ENCODE measurements at places on chromosomes 1 and 21.

DNA sequence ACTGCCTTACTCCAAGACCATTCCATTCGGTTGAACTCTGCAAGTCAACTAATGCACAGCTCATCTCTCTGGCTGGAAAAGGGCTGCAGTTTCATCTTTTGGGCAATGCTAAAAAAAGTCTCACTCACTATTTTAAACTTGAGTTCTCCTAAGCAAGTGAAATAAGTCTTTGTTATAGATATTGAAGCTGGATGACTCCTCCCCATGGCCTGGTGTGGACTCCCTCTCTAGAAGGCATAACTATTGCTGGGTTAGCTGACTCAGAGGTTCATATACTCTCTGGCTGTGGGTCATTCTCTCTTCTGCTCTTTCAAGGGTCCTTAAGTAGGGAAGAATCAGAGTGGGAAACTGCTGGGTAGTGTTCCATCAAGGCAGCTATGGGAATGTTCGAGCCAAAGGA, 88.0 kb downstream of the XCL2 start:
- no peak for DNase-seq

GRCh38 chr21:22657781-22658180, 1659.6 kb downstream of the NCAM2 start:
- DNase-seq, result no peak

DNA sequence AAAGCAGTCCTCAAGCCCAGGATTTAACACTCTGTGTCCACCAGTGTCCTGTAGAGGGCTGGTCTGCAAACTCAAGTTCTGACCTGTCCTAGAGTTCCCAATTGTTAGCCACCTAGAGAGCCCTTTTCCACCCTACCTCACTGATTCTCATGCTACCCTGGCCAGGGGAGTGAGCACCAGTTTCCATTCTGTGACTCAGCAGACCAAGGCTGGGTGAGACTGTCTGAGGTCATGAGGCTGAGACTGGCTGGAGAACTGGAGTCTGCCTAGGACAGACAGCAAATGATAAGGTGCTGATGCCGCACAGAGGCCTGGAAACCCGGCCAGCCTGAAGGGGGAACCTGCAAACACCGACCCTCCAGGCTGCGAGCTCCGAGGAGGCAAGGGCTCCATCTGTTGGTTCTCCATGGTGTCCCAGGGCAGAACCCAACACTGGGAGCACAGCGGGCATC, 13.7 kb downstream of the GLIS1 start:
- no peak for DNase-seq

DNA sequence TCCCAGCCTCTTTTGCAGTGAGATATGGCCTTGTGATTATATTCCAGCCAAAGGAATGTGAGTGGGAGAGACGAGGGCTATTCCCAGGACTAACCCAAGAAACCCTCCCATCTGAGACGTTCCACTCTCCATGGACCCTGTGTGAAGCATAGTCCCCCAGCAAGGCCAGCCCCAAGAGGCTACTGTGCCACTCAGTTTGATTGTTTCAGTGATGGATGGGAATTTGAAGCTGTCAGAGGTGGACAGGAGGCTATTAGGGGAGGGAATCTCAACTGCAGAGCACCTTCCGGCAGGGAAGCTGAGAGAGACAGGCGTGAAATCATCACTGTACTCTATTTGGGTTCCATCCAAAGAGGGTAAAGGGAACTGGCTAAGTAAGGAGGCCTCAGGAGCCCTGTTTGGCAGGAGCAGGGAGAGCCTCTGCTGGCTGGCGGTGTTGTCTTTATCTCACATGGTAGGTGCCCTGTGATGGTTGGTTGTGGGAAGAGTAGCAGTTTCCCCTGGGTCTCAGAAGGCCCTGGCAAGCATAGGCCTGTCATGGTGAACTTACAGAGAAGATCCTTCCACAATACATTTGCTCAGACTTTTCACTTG, 3.4 kb upstream of the TEX35 start:
- no peak for DNase-seq

- no peak for DNase-seq
Observed at GRCh38 chr21:30391492-30392025, 4.3 kb upstream of the KRTAP13-1 start.

- DNase-seq, result no peak
Observed at GRCh38 chr1:35644204-35644603, 2.9 kb upstream of the PSMB2 start.

DNA sequence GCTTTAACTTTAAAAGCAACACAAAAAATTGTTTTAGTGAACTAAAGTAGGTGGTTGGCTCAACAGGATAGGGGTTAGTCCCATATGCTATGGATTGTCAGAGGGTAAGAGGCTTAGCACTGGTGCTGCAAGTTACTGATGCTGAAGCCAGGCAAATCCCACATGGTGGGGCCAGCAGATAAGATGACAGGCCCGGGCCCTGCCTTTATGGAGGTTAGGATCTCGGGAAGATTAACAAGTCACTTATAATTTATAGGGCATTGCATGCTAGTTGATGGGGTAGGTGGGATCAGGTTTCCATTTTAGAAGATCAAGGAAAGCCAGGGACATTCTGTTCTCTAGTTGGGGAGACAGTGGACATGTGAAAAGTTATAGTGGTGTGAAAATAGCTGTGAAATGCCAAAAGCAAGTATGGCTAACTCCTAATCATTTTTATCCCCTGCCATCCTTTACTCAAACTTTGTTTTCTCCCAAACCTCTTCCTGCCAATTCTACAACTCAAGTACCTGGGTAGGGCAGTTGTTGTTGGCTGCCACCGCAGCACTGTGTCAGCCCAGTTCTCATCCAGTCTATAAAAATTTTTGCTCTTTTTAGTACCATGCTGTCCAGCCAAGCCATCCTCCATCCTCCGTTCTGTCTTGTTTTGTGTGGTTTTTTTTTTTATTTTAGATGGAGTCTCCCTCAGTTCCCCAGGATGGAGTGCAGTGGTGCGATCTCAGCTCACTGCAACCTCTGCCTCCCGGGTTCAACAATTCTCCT, 10.3 kb downstream of the CHAF1B start:
- DNase-seq, result no peak

DNA sequence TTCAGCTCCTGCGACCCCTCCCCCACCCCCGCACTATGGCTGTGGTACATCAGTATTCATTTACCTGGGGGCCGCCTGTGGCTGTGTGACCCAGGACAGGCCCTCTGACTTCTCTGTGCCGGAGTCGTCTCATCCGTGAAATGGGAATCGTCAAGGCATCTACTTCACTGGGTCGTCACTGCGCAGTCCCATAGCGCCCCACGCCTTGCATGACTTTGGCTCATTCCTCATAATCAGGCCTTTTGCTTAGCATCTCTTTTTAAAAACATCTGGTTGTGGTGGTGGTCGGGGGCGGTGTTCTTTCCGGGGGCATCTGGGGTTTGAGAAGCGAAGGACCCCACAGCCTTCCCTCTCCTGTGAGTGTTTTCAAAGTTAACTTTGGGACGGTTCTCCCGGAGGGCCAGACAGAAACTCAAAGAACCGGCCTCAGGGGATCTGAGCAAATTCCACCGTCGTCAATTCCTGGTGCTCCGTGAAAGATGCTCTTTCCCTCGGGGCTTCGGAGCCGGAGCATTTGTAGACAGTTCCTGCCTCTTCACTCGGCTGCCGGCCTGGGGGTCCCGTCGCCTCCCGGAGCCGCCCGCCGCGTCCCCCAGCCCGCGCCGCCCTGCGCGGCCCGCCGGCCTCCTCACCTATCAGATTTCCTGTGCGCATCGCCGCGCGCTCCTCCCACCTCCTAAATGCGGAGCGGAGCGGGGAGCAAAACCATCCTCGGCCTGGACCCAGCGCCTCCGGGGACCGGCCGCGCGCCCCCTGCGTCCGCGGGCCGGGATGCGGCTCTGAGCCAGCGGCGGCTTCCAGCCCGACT, at the start of gene B3GALT5:
Gene B3GALT5 (plus strand): TSS at position 708 of the 808 bp plus-strand sequence. CDS start 47,620 bp downstream, outside the sequence.
- no peak for DNase-seq

DNA sequence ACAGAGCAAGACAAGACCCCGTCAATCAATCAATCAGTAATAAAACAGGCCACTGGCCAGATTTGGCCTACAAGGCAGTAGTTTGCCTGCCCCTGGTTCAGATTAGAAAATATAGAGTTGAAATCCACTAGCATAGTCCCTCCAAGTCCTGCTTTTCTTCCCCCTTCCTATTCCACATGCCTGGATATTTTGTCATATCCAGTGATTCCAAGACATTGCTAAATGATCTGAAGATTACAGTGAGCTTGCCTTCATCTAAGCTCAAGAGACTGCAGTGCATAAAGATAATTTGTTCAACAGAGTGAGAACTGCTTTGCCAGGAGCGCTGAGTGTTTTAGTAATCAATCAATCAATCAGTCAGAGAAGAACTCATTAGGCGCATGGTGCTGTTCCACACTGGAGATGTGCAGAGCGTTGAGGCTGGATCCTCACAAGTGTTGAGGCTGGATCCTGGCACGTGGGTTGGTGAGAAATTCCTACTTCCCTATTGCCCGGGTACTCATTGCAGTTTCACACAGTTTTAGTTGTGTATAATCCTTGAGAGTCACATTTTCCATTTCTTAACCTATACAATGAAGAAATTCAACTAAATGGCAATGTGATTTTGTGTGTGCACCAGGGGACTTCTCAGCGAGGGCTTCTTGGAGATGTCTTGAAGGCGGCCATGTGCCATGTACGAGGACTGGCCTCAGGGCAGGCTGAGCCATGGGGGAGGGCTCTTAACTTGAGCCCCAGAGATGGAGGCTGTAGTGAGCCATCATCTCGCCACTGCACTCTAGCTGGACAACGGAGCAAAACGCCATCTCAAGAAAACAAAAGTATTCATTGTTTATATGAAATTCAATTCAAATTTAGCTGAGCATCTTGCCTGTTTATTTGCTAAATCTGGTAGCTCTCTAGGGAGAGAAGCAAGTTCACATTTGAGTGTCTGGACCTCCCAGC, 76.3 kb downstream of the TOMM20 start:
- no peak for DNase-seq

GRCh38 chr1:1338278-1338677, 7.2 kb downstream of the TAS1R3 start:
- DNase-seq, result no peak

DNA sequence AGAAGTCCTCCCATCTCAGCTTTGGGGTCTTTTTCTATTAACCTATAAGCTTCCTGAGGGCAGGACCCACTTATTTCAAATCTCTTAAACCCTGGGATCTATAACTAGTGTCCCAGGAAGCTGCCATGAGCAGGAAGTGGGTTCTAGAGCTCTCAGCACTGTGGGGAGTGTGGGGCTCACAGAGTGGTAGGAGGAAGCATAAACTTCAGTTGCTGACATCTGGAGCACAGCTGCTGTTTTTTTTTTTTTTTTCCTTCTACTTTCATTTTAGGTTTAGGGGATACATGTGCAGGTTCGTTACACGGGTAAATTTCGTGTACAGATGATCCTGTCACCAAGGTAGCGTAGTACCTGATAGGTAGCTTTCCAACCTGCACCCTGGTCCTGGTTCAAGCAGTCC, 59.3 kb downstream of the AK4 start:
- no peak for DNase-seq

DNA sequence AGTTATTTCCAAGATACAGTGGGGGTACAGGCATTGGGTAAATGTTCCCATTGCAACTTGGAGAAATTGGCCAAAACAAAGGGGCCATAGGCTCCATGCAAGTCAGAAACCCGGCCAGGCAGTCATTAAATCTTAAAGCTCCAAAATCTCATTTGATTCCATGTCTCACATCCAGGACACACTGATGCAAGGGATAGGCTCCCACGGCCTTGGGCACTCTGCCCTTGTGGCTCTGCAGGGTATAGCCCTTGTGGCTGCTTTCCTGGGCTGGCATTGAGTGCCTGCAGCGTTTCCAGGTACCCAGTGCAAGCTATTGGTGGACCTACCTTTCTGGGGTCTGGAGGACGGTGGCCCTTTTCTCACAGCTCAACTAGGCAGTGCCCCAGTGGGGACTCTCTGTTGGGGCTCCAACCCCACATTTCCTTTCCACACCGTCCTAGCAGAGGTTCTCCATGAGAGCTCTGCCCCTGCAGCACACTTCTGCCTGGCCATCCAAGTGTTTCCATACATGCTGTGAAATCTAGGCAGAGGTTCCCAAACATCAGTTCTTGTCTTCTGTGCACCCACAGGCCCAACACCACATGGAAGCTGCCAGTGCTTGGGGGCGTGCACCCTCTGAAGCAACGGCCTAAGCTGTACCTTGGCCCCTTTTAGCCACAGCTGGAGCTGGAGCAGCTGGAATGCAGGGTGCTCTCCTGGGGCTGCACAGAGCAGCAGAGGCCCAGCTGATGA, 67.2 kb downstream of the HS2ST1 start:
- no peak for DNase-seq

DNA sequence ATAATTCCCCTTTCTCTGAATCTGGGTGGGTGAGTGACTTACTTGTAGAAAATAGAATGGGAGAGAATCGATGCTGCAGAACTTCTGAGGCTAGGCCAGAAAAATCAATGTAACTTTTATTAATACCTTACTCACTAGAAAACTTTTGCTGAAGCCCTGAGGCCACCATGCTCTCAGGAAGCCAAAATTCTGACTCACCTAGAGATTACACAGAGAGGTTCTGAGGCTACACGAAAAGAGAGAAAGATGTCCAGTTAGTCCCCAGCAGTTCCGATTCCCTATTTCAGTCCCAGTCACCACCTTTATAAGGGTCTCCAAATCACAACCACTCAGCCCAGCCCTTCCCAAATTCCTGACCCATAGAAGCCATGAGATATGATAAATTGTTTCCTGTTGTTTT, 135.2 kb downstream of the NTPCR start:
- DNase-seq, result no peak

GRCh38 chr1:42891465-42892138, 45.2 kb downstream of the ZNF691 start:
- DNase-seq, result no peak

GRCh38 chr21:40687625-40688024, 159.3 kb downstream of the DSCAM start:
- no peak for DNase-seq

DNA sequence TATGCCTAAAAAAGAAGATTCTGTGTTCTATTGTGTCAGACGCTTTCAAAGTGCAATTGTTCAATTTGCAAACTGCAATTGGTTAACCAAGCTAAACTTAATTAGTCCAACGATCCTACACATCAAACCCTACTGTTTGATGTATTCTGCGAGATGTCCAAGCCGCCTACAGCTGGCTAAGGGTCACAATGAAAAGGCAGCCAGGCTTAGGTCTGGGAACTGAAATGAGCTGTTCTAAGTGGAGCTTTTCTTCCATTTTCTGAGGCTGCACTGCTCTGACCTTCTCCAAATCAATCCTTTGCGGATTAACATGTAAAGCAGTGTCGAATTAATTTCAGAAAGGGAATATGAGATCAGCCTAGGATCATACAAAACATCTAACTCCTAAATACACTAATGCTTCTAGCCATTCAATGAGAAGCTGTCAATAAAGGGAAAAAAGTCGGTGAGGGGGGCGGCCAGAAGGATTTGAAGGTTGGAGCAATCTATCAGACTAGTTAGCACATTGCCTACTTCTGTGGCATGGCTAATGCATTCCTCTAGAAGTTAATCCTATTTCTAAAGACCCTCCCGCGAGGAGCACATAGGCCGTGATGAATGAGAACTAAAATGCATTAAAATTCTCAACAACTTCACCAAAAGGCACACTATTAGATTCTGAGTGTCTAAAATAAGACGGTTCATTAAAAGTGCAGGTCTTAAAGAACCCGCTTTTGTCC, 119.0 kb downstream of the SIM2 start:
- DNase-seq, result no peak

- DNase-seq, result no peak
Observed at GRCh38 chr1:27755286-27755685, 17.7 kb upstream of the STX12 start.

- DNase-seq, result no peak
Observed at GRCh38 chr21:44722731-44723130, 11.4 kb upstream of the TSPEAR start.
